Fibroblast of skin of abdomen (primary cell): ENCODE measurements at places on chromosomes 4 and X.
A peak's percentile ranks its signal among the peaks of the same experiment; 100 is the strongest.

DNA sequence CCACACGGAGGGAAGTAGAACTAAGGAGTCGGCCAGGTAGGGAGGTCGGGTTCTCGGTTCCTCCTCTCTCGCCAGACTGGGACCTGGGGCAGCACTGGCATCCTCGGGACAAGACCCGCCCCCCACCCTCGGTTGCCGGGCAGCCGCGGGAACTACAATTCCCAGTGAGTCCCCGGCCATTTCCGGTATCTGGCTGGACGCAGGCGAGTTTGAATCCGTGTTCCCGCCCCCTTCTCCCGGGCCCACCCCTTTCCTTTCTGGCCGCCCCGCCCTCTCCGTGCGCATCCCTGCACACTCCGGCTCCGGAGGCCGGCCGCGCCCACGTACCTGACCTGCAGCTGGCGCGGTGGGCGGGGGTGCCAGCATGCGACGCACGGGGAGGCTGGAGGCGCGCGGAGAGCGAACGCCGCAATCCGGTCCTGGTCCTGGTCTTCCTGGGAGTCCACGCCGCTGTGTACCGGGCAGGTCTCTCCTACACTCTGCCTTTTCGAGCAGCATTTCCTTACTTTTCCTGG, 10.2 kb upstream of the DLG3 start:
- peak; percentile 77 for DNase-seq

- no peak for DNase-seq
These were observed 70.1 kb upstream of the PCDH18 start for GRCh38 chr4:137602436-137602835.

DNA sequence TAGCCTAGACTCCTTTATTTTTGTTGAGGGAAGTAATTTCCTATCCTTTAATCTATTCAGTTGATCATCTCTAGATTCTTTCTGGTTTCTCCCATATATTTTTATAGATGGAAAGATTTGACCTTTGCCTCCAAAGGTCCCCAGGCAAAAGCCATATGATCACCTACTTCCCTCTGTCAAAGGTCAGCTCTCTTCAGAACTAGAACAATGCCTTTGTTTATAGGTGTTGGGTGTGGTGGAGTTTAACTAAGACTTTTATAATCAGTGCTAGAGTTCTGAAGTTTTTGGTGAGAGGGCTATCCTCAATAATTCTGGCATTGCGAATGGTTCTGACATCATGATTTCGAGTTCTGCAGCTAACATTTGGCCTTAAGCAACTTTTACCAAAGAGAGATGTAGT, 19.0 kb upstream of the DCAF8L2 start:
- no peak for DNase-seq

GRCh38 chrX:9429767-9430166, 35.1 kb upstream of the TBL1X start:
- no peak for DNase-seq

GRCh38 chr4:2745981-2746806, 9.9 kb downstream of the TNIP2 start:
- peak; percentile 31 for DNase-seq

- no peak for DNase-seq
These were observed 12.2 kb downstream of the ANXA5 start for GRCh38 chr4:121684561-121684960.

DNA sequence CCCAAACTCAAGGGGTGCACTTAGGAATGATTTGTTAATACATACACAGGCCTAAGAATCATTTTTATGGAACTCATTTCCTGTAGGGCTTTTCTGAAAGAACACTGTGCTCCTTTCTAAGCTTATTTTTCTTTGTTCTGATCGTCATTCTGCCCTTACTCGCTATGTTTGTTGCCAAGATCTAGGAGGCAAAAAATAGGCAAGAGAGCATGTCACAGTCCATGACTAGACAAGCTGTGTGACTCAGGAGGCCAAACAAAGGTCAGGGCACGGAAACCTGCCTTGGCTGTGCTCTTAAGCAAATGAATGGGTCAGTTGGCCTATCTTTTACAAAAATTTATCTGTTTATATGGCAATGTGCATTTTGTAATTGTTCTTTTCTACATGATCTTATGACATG, 42.5 kb upstream of the C1GALT1C1 start:
- peak; percentile 35 for DNase-seq

- no peak for DNase-seq
These were observed 62.1 kb upstream of the EXOC1L start for GRCh38 chr4:55757356-55757952.

DNA sequence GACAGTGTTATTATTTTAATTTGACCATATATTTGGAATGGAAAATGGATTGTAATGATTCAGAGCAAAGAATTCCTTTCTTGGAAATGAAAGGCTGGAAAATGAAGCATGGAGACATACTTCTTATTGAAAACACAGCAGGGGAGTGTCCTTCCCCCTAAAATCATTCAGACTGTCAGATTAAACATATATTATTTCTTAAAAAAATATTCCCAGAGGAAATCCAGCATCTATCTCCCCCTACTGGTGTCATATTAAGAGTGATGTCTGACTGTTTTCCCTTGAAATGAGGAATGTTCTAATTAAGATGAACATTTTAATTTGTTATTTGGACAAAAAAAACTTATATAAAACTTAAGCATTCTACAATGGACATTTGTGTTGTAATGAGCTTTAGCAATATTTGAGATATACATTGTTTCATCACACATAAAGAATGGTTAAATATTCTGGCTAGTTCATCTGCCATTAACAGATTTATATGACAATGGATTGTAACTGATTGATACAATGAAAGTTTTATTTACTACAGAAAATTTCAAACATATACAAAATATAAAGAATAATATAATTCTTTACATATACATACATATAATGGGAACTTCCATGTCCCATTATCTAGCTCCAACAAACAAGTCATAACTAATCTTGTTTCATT, 264.6 kb downstream of the SPRY1 start:
- peak; percentile 37 for DNase-seq

DNA sequence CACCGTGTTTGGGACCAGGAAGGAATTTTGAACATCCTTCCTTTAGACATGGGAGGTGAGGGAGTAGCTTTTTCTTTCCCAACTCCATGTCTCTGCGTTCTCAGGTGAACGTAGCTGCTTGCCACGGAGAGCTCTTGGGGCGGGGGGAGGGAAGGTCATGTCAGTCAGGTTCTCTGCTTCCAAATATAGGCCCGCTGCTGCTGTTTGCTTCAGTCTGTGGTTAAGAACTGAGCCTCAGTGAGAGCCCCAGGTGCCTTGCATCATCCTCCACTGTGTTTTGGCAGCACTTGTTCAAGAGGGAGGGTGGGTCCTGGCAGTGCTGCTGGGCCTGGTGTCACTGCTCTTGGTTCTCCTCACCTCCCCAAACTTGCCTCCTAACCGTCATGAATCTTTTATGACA, 46.5 kb downstream of the HADH start:
- DNase-seq = no peak

- DNase-seq = peak; percentile 8
These were observed 507.0 kb downstream of the PPARGC1A start for GRCh38 chr4:23382879-23383278.

DNA sequence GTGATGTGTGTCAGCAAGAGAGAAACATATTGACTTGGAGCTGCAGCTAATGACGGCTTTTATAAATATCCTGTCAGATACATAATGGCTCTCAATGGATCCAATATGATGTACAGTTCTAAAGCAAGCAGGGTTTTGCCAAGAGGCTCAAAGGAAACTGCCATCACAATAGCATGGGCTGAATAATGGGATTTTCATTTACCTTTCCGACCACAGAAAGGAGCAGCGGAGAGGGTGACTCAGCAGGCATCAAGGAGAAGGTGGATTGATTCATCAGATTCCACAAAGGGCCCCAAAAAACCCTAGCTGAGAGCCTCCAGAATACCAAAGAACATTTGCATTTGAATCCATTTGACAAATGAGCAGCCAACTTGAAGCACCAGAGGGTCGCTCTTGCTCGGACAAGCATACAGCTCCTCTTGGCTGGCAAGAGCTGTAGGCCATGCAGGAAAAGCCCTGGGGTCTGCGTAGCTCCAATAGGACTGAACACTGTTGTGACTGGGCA, 355.7 kb upstream of the NOCT start:
- DNase-seq = peak; percentile 22
